ENCODE measurements at places on chromosomes 2 and 18.
A peak's percentile ranks its signal among the peaks of the same experiment; 100 is the strongest.

DNA sequence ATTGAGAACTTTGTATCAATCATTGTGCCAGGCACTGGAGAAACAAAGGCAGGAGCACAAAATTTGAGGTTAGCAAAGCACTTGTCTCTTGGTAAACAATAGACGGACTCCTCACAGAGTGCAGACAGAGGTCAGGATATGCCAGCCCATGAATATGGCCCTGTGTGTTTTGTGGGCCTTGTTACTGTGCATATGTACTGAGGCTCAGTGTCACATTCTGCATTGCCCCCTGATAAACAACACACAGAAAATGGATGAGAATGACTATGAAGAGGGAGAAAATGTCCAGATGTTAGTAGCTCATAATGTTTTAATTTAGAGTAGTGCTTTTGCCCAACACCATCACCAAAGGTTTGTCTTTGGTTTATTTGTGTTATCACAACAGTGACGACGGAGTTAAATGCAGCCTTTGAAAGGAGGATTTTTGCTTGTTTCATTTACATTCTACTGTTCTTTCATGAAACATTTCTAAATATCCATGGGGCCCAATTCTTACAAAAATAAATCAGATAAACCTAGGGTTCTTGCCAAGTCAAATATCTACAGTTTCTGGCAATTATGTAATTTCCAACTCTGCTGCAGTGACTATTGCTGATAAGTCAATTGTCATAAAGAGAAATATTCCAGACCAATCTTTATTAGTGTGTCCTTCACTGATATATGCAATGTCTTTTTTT lies 14.6 kb upstream of the NT5C1B start:
- no peak for DNase-seq

GRCh38 chr2:224122542-224122941 lies 83.5 kb upstream of the SERPINE2 start:
- no peak for DNase-seq

GRCh38 chr2:224957540-224958461 lies 84.5 kb downstream of the DOCK10 start:
- no peak for DNase-seq

DNA sequence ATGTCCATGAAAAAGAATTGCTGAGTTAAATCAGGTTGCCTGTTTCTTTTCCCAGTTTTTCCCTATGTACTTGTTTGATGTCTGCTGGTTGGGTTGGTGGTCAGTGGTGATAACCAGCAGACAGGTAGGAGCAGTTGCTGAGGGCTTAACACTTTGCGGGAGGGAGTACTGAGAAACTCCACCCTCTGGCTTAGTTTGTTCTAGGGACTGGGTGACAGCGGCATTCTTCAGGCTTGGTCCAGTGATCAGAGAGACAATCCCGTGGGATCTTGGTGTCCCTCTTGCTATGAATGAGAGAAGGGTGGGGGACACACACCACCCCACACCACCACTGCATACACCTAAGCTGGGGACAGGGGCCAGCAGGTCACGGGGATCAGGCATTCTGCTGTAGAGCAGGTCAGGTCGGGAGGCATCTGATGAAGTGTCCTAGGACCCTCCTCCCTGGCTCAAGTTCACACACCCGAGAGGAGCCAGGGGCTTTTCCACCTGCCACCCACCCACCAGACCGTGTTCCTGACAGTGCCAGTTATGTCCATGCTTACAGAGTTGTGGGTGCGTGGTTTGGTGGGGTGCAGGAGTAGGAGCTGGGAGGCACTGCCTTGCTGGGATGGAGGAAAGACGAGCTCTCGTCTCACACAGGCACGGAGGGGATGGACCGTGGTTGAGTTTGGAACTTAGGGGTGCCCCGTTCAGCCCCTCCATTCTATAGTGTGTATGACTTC lies 21.3 kb upstream of the ALLC start:
- DNase-seq = no peak

DNA sequence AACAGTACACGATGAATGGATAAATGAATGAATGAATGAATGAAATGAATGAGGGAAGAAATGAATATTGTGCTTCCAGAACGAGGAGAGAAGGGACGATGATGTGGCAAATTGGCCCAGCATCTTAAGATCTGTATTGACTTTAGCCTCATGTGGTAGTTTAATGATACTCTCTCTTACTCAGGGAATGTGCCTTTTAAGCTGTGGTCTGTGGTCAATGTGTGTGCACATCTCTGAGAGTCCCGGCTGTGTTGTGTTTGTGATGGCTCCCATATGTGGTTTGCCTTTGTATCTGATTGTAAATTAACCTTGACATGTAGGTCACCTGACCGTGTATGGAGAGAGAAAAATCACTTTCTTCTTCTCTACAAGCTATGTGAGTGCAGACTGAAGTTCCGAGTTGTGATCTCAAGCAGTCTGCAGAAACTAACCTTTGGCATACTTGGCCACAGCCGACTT lies 91.2 kb downstream of the NEDD4L start:
- no peak for DNase-seq

GRCh38 chr2:9178904-9179571 lies 27.6 kb upstream of the ASAP2 start:
- DNase-seq = no peak

- no peak for DNase-seq
Observed at GRCh38 chr2:120628248-120628647, 107.4 kb upstream of the GLI2 start.

- peak; percentile 22 for DNase-seq
Observed at GRCh38 chr18:36809590-36810381, 19.0 kb downstream of the TPGS2 start.

GRCh38 chr2:232104076-232104646 lies 142.6 kb downstream of the DIS3L2 start:
- no peak for DNase-seq

DNA sequence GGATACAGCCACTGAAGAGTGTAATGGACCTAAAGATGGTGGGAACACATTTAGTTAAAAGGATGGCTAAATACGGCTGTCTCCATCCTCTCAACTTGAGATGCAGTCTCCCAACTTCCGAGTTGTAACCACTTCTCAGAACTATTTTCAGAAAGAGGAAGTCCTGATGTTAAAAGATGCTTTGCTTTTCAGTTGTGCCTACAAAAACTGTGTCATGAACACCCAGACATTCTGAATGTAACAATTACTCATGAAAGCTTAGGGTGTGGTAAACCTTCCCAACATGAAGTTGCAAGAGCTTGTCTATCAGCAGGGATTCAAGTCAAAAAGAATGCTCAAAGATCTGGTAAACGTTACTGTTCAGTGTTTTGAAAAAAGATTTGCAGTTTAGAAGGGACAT lies 147.9 kb downstream of the DOCK10 start:
- no peak for DNase-seq

- no peak for DNase-seq
Observed at GRCh38 chr2:217482056-217482710, 520.6 kb downstream of the TNS1 start.

GRCh38 chr2:44559108-44559507 lies 197.4 kb downstream of the CAMKMT start:
- no peak for DNase-seq

DNA sequence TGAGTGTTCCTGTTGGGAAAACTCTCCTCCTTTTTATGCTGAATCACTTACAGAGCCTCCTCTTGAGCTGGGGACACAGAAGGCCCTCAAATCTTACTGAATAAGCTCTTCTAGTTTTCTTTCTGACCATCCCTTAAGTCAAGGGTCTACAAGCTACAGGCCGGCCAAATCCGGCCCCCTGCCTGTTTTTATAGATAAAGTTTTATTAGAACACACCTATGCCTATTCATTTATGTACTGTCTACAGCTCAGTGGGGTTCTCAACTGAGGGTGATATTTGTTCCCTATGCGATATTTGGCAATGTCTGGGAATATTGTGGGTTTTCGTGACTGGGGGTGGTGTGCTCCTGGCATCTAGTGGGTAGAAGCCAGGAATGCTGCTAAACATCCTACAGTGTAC lies 14.0 kb downstream of the CDC42EP3 start:
- DNase-seq = no peak

- DNase-seq = no peak
Observed at GRCh38 chr2:75498907-75499306, 61.8 kb downstream of the EVA1A start.

DNA sequence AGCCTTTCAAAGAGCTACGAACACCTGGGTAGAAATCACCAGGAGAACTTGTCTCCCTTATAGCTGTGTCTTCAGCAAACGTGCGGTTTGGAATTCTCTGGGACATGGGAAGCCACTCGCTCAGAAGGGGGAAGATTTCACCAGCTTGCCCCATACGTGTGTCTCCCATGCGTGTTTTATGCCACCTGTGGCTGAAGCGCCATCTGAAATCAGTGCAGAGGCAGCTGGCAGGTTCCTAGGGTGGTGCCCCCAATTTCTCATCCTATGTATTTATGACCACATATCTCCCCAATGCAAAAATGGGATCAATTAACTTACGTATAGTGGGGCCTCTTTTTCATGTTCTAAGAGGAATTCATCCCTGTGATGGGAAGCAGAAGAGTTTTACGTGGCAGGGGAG lies 81.6 kb downstream of the TPO start:
- DNase-seq = no peak

DNA sequence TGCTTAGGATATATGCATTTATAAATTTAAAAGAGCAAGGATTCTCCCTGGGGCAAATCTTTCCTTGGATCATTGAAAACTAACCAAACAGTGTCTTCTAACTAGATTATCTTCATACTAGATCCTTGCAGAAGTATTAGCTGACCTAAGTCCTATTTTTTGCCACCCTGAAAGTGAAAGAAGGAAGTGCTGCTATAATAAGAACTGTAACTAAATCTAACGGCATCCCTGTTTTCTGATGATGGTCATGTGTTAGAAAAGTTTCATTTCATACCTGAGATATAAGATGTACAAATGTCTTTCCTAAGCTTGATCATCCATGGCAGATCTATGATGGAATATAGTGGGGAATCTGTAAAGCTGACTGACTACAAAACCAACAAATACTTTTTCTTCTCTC lies 102.7 kb downstream of the MAP2 start:
- no peak for DNase-seq

GRCh38 chr2:24704692-24705091 lies 88.5 kb downstream of the PTRHD1 start:
- DNase-seq = no peak

- DNase-seq = no peak
Observed at GRCh38 chr18:7722955-7723354, 155.8 kb downstream of the PTPRM start.

GRCh38 chr18:22165603-22166068 lies 3.8 kb upstream of the GATA6 start:
- no peak for DNase-seq

GRCh38 chr2:30293303-30293921 lies 62.1 kb downstream of the LBH start:
- no peak for DNase-seq

DNA sequence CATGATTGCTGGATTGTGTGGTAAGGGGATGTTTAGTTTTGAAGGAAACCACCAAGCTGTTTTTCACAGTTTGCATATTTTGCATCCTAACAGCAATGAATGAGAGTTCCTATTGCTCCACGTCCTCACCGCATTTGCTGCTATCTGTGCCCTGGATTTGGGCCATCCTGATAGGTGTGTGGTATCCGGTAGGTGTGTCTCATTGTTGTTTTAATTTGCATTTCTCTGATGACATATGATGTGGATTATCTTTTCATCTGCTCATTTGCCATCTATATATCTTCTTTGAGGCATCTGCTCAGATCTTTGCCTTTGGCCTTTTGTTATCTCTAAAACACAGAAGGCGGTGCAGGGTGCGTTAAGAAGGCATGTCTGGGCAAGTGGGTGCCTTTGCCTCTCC lies 73.3 kb downstream of the LONRF2 start:
- DNase-seq = no peak

DNA sequence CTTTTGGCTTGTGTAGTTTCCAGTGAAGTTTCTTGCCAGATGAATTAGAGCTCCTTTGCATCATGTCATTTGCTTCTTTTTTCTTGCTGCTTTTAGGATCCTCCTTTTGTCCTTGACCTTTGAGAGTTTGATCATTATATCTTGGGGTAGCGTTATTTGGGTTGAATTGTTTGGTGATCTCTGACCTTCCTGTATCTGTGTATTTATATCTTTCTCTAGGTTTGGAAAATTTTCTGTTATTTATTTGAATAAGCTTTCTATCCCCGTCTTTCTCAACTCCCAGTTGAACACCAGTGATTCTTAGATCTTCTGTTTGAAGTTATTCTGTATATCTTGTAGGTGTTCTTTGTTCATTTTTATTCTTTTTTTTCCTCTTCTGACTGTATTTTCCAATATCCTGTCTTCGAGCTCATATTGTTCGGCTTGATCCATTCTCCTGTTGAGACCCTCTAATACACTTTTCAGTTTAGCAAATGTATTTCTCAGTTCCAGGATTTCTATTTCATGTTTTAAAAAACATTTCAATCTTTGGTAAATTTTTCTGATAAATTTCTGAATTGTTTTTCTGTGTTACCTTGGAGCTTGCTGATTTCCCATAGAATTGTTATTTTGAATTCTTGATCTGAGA lies 20.8 kb downstream of the GALNT1 start:
- DNase-seq = no peak

- no peak for DNase-seq
Observed at GRCh38 chr2:127619203-127619590, 26.8 kb upstream of the GPR17 start.

DNA sequence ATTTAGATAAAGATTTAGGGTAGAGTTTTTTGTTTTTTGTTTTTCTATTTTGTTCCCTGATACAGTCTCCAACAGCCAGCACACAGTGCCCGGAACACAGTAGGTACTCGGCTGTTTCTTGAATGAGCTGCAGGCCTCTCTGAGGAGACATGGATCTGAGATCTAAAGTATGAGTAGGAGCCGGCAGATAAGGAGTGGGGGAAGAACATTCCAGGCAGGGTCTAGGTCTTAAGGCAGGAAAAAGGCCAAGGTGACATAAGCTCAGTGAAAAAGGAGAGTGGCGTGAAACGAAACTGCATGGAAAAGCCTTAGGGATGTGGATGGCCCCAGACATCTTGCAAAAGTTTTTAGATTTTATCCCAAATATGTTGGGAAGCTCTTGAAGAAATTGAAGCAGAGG lies 94.4 kb downstream of the ITGB1BP1 start:
- no peak for DNase-seq

DNA sequence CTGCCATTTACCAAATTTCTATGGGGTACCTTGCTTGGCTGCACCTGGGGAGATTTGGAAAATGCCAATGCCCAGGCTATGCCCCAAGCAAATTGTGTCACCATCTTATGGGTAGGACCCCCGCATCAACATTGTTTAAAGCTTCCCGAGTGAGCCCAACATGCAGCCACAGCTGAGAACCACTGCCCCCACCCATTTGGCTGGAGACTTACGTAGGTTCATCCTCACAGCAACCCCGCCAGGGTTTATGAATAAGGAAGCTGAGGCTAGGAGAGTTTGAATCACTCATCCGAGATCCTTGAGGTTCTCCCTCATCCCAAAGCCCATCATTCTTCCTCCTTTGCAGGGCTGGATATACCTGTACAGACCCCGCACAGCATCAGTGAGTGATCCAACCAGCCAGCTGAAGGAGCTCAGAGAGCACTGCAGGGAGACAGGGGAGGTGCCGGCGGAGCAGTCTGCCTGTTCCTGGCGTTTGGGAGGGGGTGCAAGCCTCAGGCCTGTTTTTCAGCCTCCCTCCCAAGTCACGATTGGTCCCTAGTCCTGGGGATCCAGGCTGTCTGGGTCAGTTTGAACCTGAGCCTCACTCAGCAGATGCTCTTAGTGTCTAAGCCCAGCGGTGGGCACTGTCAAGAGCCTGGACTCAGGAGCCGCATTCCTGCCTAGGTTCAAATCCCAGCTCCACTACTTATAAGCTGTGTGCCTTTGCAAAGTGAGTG lies 164.9 kb downstream of the SMAD7 start:
- no peak for DNase-seq

Data from central memory CD8-positive, alpha-beta T cell (primary cell).